ENCODE measurements at places on chromosomes 6 and 20.

- no peak for DNase-seq
Measured at GRCh38 chr6:54194067-54194466, 82.8 kb downstream of the MLIP start.

- no peak for DNase-seq
Measured at GRCh38 chr6:17472653-17473183, 79.3 kb downstream of the CAP2 start.

GRCh38 chr6:95578106-95578410 lies 723 bp downstream of the MANEA start:
- DNase-seq, result no peak

DNA sequence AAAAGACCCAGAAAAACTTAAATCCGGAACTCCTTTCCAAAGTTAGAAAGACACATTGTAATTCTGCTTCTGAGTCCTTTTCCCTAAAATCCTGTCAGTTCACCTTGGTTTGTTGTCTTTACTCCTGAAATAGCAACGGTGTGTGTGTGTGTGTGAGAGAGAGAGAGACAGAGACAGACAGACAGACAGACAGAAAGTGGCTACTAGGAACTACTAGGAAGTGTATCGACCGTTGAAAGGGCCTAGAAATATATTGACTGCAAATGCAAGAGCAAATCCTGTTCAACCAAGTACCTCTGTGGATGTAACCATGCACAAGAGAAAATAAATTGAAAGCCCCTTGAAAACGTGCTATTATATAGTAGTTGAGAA lies 100.0 kb upstream of the MLIP start:
- DNase-seq, result no peak

DNA sequence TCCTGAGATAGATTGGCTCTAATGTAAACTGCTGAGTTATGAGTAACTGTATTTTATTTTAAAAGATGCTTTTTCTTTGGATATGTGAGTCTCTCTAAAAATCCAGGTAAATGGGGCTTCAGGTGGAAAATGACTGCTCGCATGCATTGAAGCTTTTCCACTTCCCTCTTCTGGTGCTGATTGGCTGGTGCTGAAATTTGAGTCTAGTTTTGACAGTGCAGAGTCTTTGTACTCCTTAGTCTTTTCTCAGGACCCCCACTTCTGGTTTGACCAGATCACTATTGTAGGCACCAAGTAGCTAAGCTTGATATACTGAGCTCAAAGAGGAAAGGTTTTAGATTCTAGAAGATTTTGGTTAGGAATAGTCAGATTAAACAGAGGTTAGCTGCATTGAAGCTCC lies 60.7 kb upstream of the TULP4 start:
- no peak for DNase-seq

- DNase-seq, result no peak
Measured at GRCh38 chr20:21613512-21613911, 92.0 kb upstream of the PAX1 start.

DNA sequence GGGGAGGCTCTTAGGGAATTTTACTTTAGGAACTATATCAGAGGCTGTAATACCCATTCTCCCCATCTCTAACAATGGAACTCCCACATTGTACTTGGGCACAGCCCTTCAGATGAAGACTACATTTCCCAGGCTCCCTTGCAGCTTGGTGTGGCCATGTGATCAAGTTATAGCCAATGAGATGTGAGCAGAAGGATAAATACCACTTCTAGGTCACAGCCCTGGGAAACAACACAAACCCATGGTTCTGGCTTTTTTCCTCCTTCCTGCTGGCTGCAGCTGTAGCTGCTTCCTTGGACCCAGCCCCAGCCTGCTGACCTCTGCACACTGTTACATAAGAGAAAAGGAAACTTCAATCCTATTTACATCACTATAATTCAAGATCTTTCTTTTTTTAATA lies 445.9 kb upstream of the JARID2 start:
- DNase-seq, result no peak

DNA sequence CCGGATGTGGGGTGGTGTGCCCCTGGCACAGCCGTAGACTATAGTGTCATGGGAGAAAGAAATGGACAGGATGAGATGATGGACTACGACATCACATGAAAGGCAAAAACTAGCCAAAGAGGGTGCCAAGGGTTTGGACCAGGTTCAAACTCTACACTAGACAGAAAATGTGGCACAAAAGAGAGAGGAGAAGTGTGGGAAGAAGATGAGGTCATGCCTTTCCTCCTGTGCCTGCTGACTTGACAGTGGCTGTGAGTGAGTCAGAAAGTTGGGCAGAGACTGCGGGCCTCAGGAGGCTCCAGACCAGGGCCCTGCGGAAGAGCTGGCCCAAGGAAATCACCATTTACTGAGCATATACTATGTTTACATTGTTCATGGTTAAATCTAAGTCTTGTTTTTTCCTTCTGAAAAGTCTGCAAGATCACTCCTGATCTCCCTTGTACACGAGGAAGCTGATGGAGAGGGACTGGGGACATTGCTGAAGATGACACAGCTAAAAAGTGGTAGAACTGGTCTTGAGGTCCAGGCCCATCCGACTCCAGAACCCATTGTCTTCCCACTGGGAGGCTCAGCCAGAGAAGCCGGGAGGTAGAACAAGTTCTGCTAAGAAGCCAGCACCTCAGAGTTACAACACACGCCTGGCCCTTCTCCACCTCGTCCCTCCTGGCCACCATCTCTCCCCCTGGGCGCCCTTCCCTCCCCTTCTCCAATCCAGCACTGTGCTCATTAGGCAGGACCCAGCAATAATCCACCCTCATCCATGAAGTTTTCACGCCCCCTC lies 35.6 kb downstream of the CNKSR3 start:
- DNase-seq, result no peak

- DNase-seq, result no peak
Measured at GRCh38 chr6:26086211-26086610, 1.0 kb upstream of the HFE start.

- no peak for DNase-seq
Measured at GRCh38 chr20:57868310-57868709, 158.5 kb upstream of the PMEPA1 start.

DNA sequence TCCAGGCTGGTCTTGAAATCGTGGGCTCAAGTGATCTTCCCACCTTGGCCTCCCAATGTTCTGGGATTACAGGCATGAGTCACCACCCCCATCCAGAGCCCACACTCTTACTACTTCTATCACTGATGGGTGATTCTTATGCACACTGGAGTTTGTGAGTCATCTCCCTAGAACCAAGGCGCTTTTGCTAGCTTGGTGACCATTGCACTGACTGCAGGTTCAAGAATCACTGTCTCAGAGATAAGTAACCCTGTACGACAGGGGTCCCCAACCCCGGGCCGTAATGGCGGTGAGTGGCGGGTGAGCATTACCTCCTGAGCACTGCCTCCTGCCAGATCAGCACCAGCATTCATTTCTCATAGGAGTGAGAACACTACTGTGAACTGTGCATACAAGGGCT lies 118.8 kb downstream of the MAP3K7 start:
- DNase-seq, result no peak

DNA sequence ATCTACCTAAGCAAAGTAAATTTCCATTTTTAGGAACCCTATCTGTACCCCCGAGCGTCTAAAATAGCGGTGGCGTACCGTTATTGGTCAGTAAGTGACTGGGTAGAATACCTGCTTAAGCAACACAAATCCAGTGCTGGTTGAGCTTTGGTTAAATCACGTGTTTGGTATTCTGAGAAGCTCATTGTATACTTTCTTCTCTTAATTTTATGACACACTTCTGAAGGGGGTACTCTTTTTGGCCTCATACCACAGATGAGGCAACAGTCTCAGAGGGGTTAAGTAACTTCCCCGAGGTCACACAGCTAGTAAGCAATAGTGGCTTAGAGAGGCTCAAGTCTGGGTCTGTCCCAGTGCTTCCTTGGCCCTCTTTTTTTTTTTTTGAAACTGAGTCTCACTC lies 151.2 kb downstream of the TFAP2C start:
- DNase-seq, result no peak

DNA sequence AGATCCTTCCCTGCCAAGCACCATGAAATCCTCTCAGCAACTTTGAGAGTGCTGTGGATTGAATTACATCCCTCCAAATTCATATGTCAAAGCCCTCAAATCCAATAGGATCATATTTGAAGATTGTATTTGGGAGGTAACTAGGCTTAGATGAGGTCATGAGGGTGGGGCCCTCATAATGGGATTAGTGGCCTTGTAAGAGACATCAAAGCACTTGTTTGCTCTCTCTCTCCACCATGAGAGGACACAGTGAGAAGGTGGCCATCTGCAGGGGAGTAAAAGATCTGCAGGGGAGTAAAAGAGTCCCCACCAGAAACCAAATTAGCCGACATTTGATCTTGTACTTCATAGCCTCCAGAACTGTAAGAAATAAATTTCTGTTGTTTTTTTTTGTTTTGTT lies 298.2 kb downstream of the SAMD5 start:
- DNase-seq, result no peak

DNA sequence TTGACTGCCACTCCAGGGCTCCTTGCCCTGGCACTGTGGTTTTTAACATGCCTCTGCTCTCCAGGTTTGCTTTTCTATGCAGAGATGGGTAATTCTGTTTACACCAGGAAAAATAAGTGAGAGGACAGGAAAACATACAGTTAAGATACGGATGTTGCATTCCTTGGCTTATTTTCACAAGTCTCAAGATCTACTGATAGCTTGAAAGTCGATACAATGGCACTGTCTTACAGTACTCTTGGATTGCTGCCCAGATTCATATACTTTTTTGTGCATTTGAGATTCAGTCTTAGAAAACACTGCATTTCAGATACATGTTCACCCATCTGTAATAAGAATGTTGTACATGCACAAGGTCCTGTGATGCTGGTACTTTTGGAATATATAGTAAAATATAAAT lies 159.6 kb upstream of the FLRT3 start:
- no peak for DNase-seq

DNA sequence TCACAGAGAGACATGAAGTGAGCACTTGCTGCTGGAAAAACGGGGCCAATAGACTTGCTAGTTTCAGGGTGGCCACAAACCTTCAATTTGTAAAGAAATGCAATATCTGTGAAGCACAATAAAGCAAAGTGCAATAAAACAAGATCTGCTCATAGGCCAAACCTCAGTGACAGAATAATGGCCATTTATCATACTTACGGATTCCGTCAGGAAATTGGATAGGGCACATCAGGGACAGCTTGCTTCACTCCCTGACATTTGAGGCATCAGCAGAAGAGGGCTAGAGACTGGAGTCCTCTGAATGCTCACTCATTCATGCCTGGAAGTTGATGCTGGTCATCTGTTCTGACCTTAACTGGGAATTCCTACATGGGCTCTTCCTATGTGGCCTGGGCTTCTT lies 165.5 kb upstream of the OPRM1 start:
- DNase-seq, result no peak

- DNase-seq, result no peak
Measured at GRCh38 chr20:58069207-58069606, 159.2 kb downstream of the ANKRD60 start.

DNA sequence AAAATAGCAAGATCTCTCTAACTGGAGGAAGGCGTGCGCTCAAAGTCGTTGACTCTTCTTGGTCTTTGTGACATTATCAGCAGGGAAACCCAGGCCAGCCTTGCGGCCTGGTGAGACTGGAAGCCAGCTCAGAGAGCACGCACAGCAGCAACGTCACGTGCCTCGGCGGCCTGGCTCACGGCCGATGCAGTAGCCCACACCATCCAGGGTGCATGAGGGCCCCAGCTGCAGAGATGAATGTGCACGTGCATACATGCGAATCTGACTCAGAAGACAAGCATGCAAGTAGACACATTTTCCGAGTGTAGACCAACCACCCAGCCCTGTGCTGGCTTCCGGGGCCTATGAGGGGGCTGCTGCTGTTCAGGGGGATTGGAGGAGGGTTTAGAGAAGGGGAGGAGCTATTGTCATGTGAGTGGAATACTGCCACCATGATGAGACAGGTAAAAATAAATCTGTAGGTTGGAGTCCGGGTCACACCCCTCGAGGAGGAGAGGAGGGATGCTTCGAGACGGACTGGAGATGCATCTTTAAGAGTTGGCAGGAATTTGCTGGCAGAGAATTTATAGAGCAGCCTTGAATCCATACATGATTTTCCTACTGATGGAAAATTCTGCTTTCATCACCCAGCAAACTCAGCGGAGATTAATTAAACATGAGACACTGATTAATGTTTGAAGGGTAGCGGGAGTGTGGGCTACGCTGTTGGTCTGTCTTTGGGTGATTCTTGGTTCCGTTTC lies 388.2 kb downstream of the CDH4 start:
- no peak for DNase-seq

GRCh38 chr6:111812060-111813038 lies 60.9 kb downstream of the FYN start:
- no peak for DNase-seq

- DNase-seq, result no peak
Measured at GRCh38 chr6:7129360-7129759, 21.6 kb downstream of the RREB1 start.

DNA sequence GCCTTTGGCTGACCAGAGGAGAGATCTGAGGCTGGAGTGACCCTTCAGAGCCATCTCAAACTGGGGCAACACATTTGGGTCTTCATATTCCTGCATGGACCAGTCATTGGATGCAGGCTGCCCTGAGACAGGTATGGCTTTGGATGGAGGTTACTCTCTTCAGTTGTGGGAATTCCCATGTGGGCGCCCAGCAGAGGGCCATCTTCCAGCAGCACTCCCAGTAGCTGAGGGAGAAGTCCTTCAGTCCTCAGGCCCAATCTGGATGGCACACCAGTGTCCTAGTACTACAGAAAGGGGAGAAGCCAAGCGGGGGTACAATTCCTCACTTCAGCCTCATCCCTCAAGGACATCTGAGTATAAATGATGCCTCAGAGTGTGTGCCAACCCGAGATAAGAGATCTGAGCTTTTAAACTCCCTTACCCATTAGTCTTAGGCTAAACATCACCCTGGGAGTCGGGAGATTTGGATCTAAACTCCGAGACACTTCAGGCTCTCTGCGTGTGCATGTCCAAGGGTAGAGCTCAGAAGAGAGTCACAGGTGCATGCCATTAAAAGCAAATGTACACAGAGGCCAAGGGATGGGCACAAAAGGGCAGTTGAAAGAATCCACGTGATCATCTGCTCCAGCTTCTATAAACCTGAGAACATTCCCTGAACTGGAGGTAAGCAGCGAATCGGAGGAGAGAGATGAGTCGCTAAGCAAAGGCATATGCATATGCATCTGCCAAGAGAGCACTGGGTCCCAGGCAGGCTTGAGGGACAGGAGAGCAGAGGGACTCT lies 204.6 kb downstream of the CD83 start:
- no peak for DNase-seq

- DNase-seq, result no peak
Measured at GRCh38 chr6:136774228-136775041, 17.8 kb downstream of the MAP3K5 start.

DNA sequence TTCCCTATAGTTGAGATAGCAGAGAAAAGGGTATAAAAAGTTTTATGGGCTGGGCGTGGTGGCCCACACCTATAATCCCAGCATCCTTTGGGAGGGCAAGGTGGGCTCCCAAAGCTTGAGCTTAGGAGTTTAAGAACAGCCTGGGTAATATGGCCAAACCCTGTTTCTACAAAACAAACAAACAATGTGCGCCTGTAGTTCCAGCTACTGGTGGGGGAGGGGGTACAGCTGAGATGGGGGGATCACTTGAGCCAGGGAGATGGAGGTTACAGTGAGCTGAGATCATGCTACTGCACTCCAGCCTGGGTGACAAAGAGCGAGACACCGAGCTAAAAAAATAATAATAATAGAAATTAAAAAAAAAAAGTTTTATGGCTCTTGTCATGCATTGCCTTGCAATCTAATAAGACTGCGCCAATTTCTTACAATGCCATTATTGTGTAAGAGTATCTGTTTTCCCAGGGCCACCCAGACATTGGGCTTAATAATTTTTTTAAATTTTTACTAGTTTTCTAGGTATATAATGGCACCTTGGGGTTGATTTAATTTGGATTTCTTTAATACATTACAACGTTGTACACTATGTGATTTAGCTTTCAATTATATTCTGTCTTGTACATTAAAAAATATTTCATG lies 3.9 kb downstream of the ACSS2 start:
- no peak for DNase-seq

GRCh38 chr6:66687611-66688140 lies 980.6 kb upstream of the EYS start:
- DNase-seq, result no peak

Measured in stimulated activated CD4-positive, alpha-beta T cell treated with anti-CD3 and anti-CD28 coated beads, Interleukin-1b, Interleukin-23, amount 100 ng/mL, for 24 hours (primary cell).